ENCODE measurements at places on chromosomes 16 and 17.

DNA sequence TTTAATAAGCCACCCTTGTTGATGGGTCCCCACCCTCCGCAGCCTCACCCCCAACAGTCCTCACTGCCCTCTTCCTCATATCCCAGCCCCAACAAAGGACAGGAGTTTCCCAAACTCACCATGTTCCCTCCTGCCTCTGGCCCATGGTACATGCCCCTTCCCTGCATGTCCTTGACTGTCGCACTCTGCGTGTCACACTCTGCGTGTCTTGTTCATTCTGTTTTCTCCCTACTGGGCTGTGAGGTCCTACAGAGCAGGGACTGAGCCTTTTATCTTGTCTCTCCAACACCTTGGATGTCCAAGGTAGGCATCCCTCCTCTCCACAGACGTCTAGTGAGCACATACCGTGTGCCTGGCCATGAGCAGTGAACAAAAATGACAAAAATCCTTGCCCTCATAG, 154.7 kb downstream of the SOCS1 start:
- DNase-seq = no peak

- DNase-seq = peak; percentile 13
These were observed 61.1 kb downstream of the TAOK1 start for GRCh38 chr17:29451121-29451742.

- DNase-seq = no peak
These were observed 1.2 kb downstream of the GRB2 start for GRCh38 chr17:75404223-75404730.

GRCh38 chr16:26078716-26079355, 387.1 kb downstream of the HS3ST4 start:
- no peak for DNase-seq

DNA sequence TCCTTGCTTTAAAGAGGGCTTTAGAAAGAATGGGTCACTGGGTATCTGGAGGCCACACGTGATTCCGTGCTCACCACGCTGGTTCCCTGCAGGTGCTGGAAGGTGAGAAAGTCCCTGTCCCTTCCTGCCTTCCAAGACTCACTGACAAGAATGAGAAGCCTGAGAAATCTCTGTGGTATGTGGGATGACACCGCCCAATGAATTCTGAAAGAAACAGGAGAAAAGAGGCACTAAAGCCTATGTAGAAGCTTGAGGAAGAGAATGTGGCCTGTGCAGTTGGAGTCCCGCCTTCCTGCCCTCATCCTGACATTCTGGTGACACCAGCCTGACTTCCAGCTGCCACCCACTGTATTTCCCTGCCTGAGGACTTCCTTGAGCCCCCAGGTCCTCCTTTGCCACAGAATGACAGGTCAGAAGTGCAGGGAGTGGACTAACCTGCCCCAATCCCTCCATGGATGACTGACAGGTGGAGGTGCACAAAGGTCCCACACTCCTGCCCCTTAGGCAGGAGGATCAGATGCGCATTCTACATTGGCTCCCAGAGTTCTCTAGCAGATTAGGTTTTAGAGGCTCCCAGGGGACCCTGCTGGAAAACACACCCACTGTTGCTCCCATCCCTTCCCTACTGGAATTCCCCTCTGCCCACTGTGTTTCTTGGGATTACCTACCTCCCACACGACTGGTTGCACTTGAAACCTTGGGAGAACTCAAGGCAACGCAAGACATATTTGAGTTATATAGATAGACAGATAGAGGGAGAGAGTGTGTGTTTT, 38.6 kb upstream of the TENT4B start:
- no peak for DNase-seq

- DNase-seq = no peak
These were observed 584 bp upstream of the TNRC6A start for GRCh38 chr16:24728891-24729242.

DNA sequence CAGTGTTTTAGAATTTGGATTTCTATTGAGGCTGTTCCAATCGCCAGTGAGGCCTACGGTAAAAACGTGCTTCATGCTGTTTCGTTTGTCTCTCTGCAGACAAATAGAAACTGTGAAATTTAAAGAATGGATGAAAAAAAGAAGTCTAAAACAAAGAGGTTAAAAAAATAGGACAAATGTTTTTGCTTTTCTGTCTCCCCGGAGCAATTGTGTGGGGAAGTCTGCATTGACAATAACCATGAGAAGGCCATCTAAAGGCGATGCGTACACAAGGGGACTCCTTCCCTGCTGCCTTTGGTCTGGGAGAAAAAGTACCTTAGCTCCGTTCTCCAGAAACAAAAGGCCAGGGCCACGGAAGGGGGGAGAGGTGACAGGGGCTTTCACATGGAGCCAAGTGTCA, 4.6 kb upstream of the ZFHX3 start:
- DNase-seq = no peak

DNA sequence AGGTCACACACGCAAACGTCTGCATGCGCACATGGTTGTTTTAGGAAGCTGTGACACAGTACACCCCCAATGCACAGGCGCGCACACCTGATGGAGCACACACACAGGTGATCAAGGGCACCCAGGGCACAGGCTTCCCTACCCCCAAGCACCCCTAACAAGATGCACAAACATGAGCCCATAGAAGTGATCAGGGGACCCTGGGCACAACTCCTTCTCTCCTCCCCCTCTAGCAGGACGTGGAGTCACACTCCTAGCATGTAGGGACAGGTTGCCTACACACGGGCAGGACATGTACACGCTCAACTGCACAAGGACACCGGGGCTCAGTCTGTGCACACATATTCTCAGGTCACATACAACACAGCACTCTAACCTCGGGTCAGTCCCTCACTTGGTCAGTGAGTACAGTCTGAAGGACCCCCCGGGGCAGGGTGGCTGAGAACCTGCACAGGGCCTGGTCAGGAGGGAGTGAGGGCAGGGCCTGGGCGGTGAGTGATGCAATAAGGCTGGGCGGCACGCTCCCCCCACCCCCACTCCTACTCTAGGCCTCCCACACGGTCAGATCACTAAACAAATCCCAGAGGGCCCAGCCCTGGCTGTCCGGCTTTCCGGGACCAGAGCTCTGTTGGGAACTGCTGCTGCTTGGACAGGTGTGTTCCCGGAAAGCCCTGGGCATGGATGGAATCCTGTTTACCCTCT, 751 bp upstream of the DOC2B start:
- no peak for DNase-seq

- DNase-seq = no peak
These were observed 41.1 kb downstream of the KLHDC4 start for GRCh38 chr16:87724490-87725291.

DNA sequence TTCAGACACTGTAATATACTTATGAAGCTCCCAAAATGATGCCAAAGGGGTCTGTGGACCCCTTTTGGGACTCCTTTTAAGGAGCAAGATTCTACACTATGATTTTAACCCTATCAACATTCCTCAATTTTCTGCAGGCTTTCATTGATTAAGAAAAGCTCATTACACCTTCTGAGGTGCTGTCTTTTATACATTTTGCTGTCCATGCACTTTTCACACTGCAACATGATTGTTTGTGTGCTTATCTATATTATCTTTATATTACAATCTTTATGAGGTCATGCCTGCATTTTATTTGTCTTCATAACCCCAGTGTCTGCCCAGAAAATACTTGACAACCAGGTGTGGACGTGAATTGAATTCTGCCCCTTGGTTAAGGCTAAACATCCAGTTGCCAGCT, 482.6 kb upstream of the ZFHX3 start:
- no peak for DNase-seq

DNA sequence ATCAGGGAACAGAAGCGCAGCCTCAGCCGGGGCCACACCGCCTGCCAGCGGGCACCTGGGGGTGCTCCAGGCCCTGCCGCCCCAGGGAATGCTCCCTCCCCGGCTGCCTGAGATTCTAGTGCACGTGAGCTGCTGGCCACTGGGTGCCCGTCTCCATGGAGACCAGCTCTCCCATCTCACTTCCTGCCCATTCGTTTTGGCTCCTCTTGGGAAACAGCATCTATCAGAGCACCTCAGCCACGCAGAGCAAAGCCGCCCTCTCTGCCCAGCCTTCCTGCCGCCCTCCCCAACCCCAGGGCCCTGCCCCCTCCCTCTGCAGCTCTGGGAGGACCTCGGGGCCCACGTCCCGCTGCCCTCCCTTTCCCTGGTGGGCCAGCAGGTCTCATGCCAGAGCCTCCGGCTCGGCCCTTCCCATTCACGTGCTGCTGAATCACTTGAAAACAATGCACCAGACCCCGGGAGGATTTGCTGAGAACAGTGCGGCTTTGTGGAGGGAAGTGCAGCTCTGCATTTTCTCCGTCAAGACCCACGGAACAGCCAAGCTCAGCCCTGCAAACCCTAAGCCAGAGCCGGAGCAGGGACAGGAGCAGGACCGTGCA, 19.4 kb downstream of the CEP295NL start:
- DNase-seq = no peak

DNA sequence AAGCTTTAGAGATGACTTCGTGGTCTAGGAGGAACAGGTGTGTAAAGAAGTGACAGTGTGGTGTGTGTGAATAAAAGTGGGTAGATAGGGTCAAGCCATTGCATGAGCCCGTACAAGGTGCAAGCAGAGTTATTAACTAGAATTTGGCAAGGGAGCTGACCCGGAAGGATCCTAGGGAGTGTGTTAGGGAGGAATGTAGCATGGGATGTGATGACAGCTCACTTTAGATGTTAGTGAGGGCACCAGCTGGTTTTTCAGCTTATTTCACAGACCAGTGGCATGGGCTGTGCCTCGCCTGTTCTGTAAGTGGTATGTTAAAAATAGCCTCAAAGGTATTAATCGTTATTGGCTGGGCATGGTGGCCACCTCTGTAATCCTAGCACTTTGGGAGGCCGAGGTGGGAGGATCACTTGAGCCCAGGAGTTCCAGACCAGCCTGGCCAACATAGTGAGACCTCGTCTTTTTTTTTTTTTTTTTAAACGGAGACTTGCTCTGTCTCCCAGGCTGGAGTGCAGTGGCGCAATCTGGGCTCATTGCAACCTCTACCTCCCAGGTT, 8.3 kb downstream of the ANKRD40CL start:
- no peak for DNase-seq

GRCh38 chr16:16059895-16060590, 110.6 kb downstream of the ABCC1 start:
- peak; percentile 85 for DNase-seq

- no peak for DNase-seq
These were observed 84.2 kb downstream of the ZFHX3 start for GRCh38 chr16:72963533-72964315.

DNA sequence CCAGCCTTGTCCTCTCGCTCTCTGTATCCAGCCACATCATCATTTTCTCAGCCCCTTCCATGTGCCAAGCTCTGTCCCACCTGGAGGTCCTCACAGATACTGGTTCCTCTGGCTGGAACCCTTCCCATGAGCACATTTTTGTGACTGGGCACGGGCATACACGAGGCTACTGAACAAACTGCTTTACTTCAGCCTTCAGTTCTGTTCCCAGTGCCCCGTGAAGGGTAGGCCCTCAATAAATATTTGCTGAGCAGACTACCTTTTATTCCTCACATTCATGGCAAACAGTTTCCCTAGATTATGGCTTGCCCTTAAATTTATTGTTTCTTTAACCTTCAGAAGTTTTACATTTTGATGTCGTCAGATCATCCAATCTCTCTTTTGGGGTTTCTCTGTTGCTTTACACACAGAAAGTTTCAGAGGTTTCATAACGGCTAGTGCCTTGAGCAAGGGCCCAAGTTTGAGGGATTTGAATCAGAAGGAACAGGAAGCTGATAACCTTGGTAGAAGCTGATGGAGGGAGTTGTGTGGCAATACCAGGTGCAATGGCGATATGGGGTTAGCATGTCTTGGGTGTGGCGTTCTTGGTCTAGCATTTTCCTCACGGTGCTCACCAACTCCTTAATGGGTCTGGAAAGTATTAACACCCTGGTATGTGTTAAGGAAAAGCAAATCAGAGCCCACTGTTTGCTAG, 27.8 kb downstream of the TMEM92 start:
- DNase-seq = no peak

DNA sequence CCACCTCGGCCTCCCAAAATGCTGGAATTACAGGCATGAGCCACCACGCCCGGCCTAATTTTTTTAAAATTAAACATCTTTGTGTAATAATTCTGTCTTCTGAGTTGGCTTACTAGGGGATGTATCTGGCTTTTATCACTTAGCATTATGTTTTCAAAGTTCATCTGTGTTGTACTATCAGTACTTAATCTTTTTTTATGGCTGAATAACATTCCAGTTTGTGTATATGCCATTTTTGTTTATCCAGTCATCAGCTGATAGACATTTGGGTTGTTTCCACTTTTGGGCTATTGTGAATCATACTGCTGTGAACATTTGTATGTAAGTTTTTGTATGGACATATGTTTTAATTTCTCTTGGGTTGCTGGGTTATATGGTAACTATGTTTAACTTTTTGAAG, 69.0 kb downstream of the CHD9 start:
- DNase-seq = no peak

GRCh38 chr17:15479703-15480102, 12.3 kb upstream of the CDRT4 start:
- no peak for DNase-seq

GRCh38 chr17:35046245-35046644, 17.3 kb downstream of the RFFL start:
- DNase-seq = no peak

DNA sequence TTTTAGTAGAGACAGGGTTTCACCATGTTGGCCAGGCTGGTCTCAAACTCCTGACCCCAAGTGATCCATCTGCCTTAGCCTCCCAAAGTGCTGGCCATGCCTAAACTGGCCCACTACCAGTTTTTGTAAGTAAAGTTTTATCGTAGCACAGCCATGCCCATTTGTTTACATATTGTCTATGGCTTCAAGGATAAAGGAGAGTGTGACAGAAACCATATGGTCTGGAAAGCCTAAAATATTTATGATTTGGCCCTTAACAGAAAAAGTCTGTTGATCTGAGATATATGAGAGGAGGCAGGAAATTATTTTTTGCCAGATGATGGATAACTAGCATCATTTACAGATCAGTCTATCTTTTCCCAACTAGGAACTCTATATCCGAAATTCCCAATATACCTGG, 4.5 kb downstream of the AKAP10 start:
- DNase-seq = no peak

DNA sequence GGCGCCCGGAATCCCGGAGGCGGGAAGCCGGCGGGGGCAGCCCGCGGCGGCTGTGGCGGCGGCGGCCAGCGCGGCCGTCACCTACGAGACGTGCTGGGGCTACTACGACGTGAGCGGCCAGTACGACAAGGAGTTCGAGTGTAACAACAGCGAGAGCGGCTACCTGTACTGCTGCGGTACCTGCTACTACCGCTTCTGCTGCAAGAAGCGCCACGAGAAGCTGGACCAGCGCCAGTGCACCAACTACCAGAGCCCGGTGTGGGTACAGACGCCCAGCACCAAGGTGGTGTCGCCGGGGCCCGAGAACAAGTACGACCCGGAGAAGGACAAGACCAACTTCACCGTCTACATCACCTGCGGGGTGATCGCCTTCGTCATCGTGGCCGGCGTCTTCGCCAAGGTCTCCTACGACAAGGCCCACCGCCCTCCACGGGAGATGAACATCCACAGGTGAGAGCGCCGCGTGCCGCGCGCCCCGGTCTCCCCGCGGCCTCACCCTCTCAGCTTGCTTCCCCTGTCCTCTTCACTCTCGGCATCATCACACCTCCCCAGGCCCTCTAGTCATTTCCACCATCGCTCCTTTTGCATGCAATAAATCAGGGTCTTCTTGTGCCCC, 706 bp downstream of the SHISA6 start:
- no peak for DNase-seq

- no peak for DNase-seq
These were observed 2.5 kb downstream of the HS3ST2 start for GRCh38 chr16:22816475-22816874.
